GM12878 (cell line): ENCODE measurements at places on chromosomes 6 and 20. TPM values are rescaled to one million over a fixed set of nuclear protein-coding genes. Genes with fewer than 3 reads are reported as not detected.

GRCh38 chr6:33091957-33092356 lies 16.2 kb downstream of the HLA-DPB1 start:
- DNase-seq: no peak

DNA sequence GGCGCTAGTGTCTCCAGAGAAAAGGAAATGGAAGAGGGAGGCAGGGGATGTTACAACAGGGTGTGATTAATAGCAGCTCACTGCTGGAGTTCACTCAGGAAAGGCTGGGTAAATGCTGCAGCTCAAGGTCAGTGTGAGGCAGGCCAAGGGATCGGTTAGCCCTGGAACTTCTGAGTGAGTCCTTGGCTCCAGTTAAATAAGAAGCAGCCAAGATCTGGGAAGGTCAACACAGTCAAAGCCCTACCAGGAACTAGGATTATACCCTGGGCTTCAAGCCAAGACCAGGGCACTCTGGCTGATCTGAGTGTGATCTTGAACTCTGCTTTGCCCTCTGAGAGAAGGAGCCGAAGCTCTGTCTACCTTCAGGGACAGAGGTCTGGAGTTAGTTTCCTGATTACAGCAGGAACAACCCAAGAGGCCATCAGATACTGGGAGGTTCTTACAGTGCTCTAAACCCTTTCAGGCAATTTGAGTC lies 44.3 kb downstream of the TPD52L1 start:
- DNase-seq: no peak

GRCh38 chr20:58778760-58779159 lies 71.9 kb downstream of the GNAS-AS1 start:
- no peak for DNase-seq

DNA sequence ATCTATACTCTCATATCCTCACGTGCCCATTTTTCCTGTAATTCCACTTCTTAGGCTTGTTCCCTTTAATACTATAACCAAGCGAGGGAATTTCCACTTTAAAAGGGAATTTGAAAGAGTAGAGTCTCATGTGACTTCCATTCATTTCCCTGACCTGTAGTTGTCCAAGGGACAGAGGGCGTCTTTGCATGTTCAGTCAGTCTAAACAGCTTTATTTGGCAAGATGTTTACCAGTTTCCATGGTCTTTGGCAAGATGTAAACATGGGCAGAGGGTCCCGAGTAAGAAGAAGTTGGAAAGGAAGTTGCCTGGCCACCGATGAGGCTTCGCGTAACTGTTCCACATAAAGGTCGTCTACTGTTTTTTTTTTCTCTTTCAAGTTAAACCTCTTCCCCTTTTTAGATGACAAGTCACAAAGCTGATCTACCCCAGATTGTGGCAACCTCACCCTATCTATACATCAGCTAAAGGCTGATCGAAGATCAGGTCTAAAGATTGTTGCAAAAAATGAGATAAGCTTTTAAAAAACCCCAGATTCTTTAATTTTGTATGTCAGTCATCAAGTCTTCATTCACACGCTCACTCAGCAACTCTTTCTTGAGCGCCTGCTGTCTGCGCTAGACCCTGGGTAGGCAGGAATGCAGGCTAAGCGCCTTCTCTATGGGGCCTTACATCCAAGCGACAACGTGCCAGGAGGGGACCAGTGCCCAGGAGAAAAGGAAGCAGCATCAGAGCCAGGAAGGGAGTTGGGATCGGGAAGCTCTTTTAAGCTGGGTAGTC lies 31.7 kb upstream of the CCR6 start:
- DNase-seq: no peak

DNA sequence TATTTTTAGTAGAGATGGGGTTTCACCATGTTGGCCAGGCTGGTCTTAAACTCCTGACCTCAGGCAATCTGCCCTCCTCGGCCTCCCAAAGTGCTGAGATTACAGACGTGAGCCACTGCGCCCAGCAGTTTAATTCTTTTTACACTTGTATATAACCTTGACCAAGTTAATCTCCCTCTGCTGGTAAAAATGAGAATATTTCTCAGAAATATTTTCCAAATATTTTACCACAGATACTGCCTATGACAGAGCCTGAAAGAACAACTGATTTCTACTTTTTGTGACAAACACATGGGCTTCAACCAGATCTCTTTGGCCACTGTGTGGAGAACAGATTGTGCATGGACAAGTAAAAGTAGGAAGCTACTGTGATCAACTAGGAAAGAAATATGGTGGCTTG lies 21.2 kb upstream of the NHSL1 start:
- no peak for DNase-seq

- DNase-seq: no peak
Observed at GRCh38 chr6:169112483-169113320, 140.9 kb downstream of the THBS2 start.

GRCh38 chr6:167653561-167653960 lies 173.2 kb upstream of the AFDN start:
- no peak for DNase-seq

DNA sequence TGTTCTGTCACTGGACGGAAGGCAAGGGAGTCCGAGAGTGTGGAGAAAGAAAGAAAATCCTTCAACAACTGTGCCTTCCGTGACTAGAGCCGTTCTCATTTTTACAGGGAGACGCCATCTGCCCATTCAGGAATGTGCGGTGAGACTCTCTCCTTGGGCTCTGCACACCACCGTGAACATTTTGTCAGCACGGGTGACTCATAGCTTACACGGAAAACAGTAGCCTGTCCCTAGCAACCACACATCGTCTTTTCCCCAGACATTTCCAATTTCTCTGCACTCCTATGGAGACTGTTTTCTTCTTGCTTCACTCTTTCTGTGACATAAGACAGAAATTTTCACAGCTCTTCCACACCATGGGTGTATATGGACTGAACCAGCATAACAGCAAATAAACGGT lies 55.1 kb downstream of the TBXT start:
- no peak for DNase-seq

DNA sequence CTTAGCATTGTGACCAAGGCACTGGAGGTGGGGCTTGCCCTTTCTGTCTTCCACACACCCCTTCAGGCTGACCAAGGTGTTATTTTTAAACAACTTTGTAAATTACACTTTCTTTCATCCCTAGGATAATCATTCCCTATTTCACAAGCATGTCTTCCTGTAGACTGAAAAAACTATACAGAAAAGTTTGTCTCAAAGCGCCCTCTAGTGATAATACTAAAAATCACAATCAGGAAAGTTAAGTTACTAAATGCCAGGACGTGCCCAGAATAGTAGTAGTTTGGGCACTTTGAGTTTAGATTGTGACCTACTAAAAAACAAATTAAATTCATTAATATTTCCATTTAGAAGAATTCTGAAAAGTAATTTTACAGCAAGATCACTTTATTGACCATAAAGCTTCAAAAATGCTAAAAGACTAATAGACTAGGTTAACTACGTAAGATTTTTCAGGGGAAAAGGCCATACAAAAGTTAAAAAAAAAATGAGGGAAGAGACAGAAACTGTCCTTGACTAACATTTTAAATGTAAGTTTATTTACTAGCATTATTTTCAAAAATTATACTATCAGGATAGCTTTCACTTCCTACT lies 123.3 kb upstream of the DUSP22 start:
- DNase-seq: no peak

DNA sequence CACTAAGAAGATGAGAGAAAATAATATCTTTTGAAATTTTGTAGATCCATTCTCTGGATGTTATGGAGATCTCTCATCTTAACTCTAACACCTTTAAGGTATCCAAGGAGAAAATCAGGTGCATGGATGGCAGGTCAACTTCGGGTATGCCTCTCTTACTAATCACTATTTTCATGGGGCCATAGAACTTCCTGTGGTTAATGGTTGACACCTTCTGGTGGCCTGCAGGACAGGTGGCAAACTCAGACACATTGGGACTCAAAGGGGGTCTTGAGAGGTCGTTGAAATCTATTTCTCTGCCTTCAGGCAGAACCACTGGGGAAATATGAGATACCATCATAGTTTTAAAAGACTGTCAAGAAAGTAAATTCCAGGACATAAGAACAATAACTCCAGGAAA lies 76.5 kb downstream of the ADAT2 start:
- no peak for DNase-seq

GRCh38 chr6:169222126-169222525 lies 31.5 kb downstream of the THBS2 start:
- DNase-seq: no peak

- no peak for DNase-seq
Observed at GRCh38 chr6:40735121-40735520, 148.0 kb upstream of the LRFN2 start.

- DNase-seq: no peak
Observed at GRCh38 chr20:51542571-51543421, at the start of gene NFATC2. Gene NFATC2, minus strand, starts transcription at chr20:51542719. Its CDS starts 220 bp downstream, at chr20:51542499.

- DNase-seq: no peak
Observed at GRCh38 chr6:139521338-139521737, 146.9 kb upstream of the CITED2 start.

DNA sequence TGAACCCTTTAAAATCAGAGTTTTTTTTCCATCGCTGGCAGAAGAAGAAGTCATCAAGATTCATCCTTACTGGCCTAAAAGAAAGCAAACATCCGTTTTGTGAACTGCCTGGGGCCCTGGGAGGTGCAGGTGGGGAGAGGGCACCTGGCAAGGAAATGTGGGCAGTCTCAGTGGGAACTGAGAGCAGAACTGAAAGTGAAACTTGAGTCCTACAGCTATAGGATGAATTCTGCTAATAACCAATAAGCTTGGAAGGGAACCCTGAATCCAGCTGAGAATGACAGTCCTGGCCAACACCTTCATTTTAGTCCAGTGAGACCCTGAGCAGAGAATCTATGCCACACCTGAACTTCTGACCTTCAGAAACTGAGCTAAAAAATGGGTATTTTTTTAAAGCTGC lies 130.1 kb upstream of the ASCC3 start:
- peak; percentile 33 for DNase-seq

DNA sequence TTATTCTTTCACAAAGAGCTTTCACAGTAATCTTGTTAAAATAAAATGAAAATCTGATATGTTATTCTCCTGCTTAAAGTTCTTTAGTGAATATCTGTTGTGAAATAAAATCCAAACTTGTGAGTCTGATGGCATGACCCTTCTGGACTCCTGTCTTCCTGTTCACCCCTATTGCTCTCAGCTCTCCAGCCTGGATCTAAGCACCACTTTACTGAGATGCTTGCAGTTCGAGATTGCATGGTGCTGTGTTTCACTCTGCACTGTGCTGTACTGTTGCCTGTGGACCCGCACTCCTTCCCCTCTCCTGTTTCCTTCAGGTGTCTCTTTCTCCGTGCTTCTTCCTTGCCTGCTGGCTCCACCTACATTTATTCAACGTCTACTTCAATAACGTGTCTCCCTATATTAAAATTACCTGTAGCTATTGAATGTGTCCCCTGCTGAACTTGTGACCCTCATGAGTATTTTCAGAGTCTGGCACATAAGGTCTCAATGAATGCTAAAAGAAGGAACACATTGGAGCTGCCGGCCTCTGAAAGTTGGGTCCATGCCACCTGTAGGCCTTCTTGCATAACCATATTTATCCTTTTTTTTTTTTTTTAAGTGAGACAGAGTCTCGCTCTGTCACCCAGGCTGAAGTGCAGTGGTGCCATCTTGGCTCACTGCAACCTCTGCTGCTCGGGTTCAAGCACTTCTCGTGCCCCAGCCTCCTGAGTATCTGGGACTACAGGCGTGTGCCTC lies 100.1 kb downstream of the ARID1B start:
- DNase-seq: no peak

DNA sequence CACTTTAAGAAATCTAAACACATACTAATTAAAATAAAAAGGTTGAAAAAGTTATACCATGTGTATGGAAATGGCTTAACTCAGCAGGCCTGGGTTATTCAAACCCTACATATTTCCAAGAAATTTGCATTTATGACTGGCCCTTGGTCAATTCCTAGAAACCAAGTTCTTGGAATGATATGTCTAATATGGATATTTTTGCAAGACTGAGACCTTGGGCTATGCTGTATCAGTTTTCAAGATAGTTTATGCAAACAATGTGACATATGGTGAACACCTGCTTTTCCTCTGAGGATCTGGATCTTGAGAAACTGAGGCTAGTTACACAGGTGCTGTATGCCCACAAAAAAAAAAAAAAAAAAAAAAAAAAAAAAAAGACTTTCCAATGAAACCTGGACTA lies 536.9 kb upstream of the HS3ST5 start:
- no peak for DNase-seq

DNA sequence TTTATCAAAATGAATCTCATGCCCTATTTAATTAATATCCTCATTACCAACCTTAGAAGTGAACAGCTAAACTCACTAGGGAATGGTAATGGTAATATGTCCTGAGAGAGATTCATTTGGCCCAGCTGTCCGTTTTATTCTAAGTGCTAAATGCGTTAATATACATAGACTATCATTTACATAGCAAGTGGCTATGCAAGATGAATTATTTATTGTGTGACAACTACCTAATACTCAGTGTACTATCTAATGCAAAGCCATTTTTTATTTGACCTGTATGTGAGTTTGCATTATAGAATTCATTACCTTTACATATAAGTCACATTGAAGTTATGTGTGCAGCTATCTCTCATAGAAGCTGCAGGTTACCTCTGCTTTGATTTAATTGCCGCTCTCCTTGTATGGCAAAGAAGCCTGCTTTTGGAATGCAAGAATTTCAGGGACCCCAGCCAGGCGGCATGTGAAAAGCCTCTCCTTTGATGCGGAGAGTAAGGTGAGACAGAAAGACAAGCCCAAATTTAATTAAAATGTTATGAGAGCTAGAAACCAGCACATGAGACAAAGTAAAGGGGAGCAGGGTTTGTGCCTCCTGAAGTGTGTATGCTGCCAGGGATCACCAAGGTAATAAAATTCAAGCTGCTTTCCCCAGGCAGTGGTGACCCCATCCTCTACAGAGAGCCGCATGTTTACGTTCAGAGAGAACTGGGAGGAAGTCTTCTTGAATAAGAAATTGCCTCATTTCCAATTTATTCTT lies 693.0 kb upstream of the MAP3K7 start:
- no peak for DNase-seq

GRCh38 chr6:62999796-63000195 lies 211.5 kb upstream of the FKBP1C start:
- DNase-seq: no peak

DNA sequence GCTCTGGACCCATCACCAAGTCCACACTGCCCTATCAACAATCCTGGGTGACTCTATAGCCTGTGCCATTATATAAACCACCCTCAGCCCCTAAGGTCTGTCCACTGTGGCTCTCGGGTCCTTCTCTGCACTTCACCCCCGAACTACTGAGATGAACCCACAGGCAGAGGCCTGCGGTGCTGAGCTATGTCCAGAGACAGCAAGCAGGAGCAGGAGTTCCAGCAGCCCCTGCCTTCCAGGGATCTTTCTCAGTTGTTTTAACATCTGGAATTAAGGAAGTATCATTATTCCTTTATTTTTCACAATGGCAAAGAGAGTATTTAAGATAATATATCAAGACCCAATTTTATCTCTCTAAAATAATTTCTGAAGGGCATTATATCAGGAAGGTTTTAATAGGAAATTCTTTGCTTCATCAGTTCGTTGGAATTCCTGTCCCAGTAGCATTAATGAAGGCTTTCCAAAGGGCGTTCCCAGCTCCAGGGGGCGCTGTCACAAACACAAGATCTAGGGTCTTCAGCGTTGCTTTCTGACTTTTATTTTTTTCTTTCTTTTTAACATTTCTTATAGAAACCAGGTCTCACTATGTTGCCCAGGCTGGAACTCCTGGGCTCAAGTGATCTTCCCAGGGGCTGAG lies 27.3 kb downstream of the RRBP1 start:
- DNase-seq: no peak

The CHRNA4 gene
- total RNA-seq: 0.21 and 0.41 TPM in 2 replicates

The SNAP25 gene
- not detected in 2 replicates for total RNA-seq

The TSPO2 gene
- total RNA-seq: not detected in 2 replicates

The C6orf58 gene
- total RNA-seq: not detected in 2 replicates

The AURKA gene
- 59.4 and 61.2 TPM in 2 replicates for total RNA-seq

The GHRH gene
- not detected in 2 replicates for total RNA-seq

The BPIFB1 gene
- 0.13 TPM in 1 of 2 replicates, not detected in the other for total RNA-seq

The SUPT3H gene
- 2.1 TPM in 2 replicates for total RNA-seq
